ENCODE measurements at places on chromosomes 3 and 15.

GRCh38 chr3:113839551-113839950 lies 963 bp downstream of the GRAMD1C start:
- no peak for DNase-seq

- no peak for DNase-seq
Observed at GRCh38 chr3:54793171-54793570, 134.7 kb downstream of the LRTM1 start.

GRCh38 chr15:92118162-92118935 lies 264.8 kb downstream of the SLCO3A1 start:
- DNase-seq, result no peak

DNA sequence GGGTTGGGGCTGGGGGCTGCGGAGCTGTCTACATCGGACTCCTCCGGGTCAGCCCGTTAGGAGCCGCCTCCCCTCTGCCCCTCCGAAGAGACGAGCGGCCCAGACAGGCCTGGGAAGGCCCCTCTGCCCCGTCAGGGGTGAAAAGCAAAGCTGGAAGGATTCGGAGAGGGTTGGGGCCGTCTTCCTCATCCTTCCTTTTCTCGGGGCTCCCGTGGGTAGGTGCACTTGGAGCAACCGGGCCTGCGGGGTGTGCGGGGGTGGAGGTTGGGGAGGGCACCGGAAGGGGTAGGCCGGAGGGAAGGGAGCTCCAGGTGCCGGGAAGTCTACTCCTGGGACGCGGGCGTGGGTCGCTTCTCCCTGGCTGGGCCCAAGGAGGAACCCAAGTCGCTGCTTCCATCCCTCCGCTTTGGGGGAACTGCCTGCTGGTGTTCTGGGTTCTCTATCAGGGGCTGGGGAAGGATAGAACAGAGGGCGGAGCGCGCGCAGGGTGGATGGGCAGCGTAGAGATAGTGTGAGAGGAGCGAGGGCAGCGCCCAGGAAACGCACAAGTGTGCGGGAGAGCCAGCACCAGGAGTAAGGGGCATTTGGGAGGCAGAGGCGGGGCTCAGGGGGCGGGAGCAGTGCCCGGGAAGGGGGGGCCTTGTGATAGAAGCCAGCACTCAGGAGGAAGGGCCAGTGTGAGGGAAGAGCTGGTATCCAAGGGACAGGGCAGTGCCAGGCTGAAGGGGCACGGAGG lies 590 bp downstream of the POLR2H start:
- DNase-seq, result no peak

DNA sequence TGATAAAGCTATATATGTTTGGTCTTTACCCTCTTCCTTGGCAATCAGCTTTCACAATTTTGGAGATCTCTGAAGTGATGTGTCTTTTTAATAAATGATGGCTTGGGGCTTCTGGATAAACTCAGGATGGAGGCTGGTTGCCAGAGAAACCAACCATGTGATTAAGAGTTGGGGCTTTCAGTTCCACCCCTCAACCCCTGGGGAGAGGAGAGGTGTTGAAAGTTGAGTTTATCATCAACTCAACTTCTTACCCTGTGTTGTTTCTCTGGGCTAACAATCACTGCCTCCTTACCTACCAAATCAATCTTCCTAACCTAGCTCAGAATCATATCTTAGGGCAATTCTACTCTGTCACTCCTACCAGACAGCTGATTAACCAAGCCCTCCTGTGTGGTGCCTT lies 735.8 kb downstream of the ZPLD1 start:
- DNase-seq, result no peak

GRCh38 chr3:18650731-18651130 lies 225.6 kb upstream of the SATB1 start:
- DNase-seq, result no peak

DNA sequence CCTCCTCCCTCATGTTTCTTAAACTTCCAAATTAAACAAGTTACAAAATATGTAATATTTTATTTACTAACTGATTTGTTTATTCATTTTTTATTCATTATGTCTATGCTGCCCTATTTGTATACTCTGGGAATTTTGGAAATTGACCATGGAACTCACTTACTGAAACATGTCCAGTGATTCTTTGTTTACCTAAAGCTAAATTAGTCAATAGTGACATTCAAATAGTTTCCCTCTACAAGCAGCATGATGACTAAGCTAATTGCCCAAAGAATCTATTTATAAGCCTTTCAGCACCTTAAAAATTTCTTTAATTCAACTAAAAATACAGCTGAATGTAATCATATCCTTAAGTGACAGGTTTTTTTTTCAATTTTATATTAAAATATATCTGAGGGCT lies 437.7 kb downstream of the SI start:
- no peak for DNase-seq

GRCh38 chr3:133709139-133709750 lies 36.9 kb upstream of the TF start:
- no peak for DNase-seq

GRCh38 chr15:38176691-38177090 lies 75.9 kb upstream of the SPRED1 start:
- no peak for DNase-seq

DNA sequence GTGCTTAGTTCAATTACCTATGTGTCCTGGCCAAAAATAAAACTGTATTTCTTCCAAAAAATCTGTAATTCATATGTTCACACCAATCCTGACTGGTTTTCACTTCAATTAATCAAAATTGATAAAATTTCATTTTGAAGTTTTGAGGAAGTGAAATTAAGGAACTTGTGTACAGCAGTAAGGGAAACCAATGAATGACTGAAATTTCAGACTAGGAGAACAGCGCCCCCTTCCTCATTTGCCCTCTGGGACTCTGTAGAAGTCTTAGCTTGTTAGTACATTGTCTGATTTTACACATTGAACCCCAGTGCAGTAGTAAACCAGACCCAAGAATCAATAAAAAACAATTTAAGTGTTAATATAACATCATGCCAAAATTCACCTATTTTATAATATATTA lies 495.3 kb upstream of the AGTR1 start:
- DNase-seq, result no peak

- no peak for DNase-seq
Observed at GRCh38 chr15:80399508-80399907, 4.7 kb upstream of the ARNT2 start.

GRCh38 chr15:74320352-74321247 lies 46.8 kb downstream of the CYP11A1 start:
- DNase-seq, result no peak

DNA sequence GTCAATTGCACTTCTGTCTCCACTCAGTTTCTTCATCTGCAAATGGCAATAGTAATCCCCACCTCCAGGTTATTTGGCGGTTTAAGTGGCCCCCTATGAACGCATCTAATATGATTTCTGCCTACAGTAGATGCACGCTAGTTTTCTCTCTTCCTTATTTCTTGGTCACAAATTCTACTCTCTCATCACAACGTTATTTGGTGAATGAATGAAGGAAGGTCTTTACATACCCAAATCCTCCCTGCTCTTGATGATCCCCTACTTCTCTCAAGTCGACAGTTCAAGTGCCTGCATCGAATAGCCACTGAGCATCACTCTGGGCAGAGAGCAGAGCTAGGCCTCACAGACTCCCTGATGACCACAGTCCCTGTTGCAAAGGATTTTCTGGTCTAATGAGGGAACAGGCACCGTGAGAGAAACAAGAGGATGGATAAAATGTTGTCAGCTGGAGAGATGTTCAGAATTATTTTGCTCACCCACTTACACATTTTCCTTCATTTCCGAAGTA lies 181.2 kb upstream of the SMAD3 start:
- DNase-seq, result no peak

- DNase-seq, result no peak
Observed at GRCh38 chr3:133448478-133449122, 48.7 kb downstream of the BFSP2 start.

DNA sequence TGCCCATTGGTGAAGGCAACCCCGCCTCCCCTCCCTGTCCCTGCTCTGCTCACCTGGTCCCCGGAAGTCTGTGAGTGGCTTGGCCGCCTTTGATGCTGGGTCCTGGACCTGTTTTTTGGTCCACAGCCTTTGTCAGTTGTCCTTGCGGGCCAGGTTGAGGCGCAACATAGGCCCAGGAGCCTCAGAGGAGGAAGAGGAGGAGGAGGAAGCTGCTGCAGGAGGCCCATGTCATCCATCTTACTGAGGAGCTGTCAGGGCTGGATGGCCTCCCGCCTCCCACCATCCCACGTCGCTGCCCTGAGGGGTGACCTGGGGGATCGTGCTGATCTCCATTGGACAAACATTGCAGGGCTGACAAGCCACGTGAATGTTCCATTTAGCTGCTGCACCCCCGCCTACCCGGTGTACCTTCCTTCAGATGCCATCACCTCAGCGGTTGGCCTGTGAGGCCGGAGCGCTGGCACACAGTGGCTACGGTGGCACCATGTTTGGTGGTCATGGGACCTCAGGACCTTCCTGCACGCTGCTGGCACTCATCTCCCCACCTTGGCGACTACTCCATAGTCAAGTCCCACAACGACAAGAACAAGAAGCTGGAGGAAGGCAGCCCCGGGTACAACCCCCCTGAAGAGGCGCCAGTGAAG lies 106.3 kb downstream of the SMAD6 start:
- DNase-seq, result no peak

GRCh38 chr3:105402287-105402801 lies 35.6 kb downstream of the ALCAM start:
- no peak for DNase-seq

DNA sequence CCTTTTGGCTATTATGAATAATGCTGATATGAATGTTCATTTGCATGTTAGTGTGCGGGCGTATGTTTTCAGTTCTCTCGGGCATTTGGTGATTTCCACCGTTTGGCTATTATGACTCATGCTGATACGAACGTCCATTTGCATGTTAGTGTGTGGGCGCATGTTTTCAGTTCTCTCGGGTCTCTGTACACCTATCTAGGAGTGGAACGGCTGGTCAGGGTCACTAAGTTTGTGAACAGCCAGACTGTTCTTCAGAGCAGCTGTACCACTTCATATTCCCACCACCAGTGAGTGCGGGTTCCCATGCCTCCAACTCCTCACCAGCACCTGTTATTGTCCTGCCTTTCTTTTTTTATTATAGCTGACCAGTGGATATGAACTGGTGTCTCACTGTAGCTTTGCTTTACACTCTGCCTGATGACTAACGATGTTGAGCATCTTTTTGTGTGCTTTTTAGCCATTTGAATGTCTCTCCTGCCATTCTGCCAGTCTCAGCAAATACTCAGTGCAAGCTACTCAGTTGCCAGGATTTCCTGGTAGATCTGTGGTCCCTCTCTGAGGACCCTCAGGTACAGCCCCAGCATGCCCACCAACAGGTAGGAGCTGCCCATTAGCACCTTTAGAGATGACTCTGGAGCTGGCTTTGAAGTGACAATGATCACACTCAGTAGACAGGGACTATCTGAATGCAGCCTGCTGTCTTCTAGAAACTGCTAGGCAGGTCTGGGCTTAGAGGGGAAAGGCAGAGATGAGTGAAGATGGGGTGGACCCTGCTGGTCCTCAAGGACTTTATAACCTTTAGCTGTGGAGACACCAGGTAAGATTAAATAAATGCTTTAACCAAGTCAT lies 141.1 kb downstream of the XXYLT1 start:
- DNase-seq, result no peak

DNA sequence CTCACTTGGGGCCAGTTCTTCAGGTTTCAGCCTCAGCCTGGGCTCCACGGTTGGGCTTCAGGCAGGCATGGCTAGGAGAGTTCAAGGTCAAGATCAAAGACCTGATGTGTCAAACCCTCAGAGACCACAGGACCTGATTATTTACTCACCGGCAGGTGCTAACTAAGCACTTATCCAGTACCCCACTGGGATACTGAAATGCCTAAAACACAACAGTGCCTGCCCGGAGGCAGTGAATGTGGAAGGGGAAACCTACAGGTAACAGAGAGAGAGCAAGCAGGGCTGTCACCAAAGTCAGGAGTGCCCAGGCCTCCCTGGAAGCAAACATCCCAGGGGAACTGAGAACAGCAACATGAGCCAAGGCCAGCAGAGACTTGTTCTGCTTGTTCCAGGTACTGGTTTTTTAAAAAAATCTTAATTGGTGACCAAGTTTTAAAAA lies 6.7 kb downstream of the IDH2 start:
- no peak for DNase-seq

GRCh38 chr3:71066849-71067261 lies 516.7 kb downstream of the FOXP1 start:
- DNase-seq, result no peak

GRCh38 chr3:17741621-17742101 lies 770 bp downstream of the TBC1D5 start:
- DNase-seq, result no peak

- DNase-seq, result no peak
Observed at GRCh38 chr15:101255615-101256241, 3.9 kb upstream of the CHSY1 start.

GRCh38 chr3:104676241-104676640 lies 690.5 kb upstream of the ALCAM start:
- no peak for DNase-seq

- no peak for DNase-seq
Observed at GRCh38 chr3:52435246-52436101, 9.4 kb downstream of the SEMA3G start.

DNA sequence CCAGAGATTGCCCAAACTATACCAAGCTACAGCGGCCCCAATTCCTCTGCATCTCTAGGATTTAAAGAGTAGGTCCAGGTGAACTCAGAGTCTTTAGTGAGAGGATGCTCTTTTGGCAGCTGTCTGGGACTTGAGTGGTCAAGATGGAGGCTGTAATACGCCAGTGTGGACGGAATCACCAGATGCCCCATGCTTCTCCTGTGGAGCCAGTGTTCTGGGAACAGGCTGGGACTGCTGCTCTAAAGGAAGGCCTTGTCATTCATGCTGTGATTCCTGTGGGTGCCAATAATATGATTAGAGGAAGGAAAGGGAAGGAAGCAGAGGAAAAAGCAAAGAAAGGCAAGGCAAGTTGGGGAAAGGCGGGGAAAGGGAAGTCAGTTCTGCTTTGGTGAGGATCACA lies 17.4 kb upstream of the NOX5 start:
- no peak for DNase-seq

DNA sequence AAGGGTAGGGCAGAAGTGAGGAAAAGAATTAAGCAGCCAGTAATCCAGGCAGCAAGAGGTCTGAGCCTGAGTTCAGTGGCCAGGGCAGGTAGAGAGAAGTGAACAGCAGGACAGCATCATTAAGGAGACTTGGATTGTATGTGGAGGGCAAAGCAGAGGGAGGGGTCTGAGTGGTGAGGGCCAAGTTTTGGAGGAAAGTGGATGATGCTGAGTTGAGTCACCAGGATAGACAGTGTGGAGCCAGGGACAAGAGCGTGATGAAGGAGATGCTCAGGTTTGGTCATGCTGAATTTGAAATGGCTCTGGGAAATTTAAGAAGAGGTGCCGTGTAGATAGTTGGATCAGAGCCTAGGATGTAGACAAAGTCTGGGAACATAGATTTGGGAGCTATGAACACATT lies 93.1 kb downstream of the ARHGEF26 start:
- DNase-seq, result no peak

GRCh38 chr3:50358911-50359759 lies at the start of gene TMEM115:
TMEM115 (minus strand) TSS chr3:50359521; CDS start chr3:50359063, 458 bp downstream.
- DNase-seq, result peak; percentile 80

- DNase-seq, result no peak
Observed at GRCh38 chr3:170524073-170524472, 61.8 kb downstream of the SLC7A14 start.

DNA sequence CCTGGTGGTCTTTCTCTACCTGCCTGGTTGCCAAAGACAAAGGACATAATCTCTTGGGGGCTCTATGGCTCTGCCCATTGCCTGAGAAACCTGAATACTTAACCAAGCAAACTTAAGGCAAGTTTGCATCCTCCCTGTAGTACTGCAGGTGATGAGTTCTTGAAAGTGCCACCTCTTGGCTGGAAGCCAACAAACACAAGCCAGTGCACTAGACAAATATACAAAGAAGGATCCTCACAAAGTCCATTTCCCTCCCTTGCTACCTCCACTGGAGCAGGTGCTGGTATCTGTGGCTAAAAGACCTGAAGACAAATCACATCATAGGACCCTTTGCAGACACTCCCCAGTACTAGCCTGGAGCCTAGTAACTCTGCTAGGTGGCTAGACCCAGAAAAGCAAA lies 772.3 kb downstream of the SI start:
- no peak for DNase-seq

Measured in stimulated activated CD8-positive, alpha-beta memory T cell treated with anti-CD3 and anti-CD28 coated beads, Interleukin-2, amount 100 ng/mL, for 1 hour (primary cell).